ENCODE measurements at places on chromosomes 12 and 14. TPM values are rescaled to one million over a fixed set of nuclear protein-coding genes. Genes with fewer than 3 reads are reported as not detected.

DNA sequence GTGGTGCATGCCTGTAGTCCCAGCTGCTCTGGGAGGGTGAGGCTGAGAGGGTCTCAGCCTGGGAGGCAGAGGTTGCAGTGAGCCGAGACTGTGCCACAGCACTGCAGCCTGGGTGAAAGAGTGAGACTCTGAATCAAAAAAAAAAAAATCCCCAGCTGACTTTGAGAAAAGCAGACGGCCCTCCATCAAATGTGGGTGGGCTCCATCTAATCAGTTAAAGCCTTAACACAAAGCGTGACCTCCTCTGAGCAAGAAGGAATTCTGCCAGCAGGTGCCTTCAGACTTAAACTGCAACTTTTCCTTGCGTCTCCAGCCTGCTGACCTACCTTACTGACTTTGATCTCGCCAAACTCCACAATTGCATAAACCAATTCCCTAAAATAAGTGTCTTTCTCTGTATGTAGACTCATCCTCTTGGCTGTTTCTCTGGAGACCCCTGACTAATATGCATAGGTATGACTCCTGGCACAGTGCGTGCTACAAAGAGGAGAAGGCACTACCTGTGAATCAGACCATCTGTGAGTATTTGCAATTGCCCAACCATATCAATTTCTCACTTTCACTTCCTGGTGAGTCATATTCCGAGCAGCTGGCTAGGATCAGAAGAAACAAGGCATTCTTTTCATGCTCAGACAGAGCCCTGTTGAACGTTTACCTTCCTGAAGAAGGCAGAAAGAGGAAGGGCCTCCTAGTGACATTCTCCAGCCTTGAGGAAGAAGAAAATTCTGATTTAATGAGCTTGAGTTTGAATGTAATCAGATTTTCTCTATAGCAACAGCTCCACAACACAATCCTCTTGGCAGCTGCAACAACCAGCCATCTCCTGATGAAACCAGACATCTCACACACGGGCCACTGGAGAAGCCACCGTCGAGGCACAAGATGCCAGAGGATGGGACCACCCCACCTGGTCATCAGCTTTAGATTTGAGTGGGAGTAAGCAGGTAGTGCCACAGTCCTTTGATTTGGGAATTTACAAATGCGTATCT lies 54.3 kb downstream of the CLMN start:
- no peaks in the 10 kb centered on the region for H3K36me3 ChIP-seq
- peaks cover 39% of the 10 kb centered on the region for H3K4me1 ChIP-seq
- no peaks in the 10 kb centered on the region for H3K27me3 ChIP-seq
- DNase-seq, result no peak

DNA sequence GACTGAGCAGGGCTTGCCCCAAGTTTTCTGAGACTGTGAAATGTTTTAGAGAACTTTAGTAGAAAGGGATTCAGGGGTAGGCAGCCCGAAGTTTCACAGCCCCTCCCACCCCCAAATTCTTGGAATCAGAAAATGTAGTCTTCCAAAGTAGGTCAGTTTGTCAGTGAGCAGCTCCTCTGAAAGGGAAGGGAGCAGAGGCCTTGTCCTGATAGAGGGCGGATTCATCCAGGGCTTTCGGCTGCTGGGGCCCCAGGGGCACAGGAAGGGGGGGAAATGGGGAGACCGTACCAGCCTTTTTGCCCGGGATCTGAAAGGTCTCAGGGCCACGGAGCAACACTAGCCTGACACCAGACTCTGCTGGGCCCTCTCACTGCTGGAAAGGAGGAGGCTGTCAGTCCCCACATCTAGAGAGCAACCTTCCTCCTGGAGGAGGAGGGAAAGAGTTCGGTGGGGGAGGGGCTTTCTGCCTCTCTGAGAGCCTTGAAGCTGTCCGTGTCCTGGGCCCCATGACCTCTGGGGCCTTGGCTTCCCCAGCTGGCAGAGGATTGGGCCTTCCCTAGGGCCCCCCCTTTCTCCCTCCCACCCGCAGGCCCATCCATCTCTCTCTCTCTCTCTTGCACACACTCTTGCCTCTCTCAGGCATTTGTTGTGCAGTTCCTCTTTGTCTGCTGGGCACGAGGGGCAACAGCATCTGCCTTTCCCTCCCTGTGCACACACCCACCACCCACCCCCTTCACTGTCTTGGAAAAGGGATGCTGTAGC lies at the start of gene IKZF4:
Gene IKZF4, plus strand, starts transcription at position 621 of the 762 bp plus-strand sequence. CDS start 451 bp downstream, outside the sequence.
- peaks cover 5% of the 10 kb centered on the region for H3K36me3 ChIP-seq
- no peak within 1 kb of the TSS for H3K4me3 ChIP-seq
- peak; percentile 21 for DNase-seq
- H3K27me3 ChIP-seq, result no peaks in the 10 kb centered on the region

DNA sequence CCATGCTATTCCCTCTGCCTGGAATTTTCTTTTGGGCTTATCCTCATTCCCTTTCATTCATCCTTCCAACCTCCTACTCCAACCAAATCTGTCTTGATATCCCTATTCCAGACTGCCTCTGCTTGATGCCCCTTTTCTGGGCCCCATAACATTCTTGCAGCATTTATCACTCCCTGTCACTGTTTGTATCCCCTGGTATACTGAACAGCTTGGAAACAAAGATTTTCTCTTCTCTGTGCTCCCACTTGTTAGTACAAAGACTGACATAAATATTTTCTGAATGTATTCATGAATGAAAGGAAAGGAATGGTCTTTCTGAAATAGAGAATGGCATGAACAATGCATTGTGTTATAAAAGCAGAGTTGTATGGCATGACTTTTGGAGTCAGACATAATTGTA lies 7.5 kb downstream of the IRAK4 start:
- H3K36me3 ChIP-seq, result no peaks in the 10 kb centered on the region
- no peak overlapping the region for H3K27ac ChIP-seq
- no peaks in the 10 kb centered on the region for H3K27me3 ChIP-seq
- H3K4me3 ChIP-seq, result no peak overlapping the region

DNA sequence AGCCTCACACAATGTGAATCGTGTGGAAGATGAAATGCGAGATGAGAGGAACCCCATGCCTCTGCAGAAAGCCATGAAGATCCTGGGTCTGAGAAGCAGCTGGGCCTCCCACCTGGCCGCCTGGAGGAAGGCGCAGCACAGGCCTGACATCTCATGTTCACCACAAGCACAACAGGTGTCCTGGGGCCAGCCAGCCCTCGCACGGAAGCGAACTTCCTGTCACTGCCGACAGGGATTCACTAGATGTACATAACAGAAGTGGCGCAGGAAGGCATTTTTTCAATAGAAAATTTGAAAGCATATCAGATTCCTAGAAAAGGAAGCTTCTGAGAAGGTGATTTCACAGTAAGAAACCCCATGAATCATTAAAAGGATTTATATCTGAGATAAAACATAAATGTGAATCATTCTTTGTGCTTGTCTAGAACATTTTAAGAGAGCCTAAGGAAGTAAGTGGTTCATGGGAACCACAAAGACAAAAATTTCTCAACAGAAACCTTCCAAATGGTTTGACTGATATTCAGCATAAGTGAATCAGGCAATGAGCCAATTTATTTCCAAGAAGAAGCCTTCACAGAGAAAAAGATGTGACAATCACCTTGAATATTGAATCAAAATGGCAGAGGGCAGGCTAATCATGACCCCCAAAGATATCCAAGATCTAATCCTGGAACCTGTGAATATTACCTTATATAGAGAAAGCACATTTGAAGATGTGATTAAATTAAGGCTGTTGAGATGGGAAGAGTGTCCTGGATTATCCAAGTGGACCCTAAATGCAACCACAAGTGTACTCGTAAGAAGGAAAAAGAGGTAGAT lies 311.9 kb downstream of the DUSP6 start:
- H3K4me3 ChIP-seq, result no peak overlapping the region
- no peak overlapping the region for H3K27ac ChIP-seq
- H3K36me3 ChIP-seq, result no peaks in the 10 kb centered on the region
- no peak for DNase-seq
- no peaks in the 10 kb centered on the region for H3K27me3 ChIP-seq

DNA sequence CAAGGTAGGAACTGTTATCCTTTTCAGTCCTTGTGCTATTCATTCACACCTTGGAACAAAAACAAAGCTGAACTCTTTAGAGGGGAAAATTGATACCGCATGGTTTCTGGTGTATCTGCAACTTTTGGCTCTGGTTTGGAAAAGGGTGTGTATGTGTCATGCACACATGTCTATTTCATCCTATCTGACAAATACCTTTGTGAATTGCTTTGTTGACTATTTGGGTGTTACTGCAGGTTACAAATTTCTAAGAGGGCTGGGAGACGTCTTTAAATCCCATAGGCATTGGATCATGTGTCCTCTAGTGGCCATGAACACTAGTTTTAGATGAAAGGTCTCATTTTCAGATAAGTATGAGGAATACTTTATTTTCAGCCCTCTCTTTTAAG lies 59.9 kb upstream of the IFNG-AS1 start:
- no peak for DNase-seq
- no peaks in the 10 kb centered on the region for H3K27me3 ChIP-seq
- H3K4me3 ChIP-seq, result no peak overlapping the region
- peak overlapping the region; percentile 70 for H3K27ac ChIP-seq
- peaks cover 7% of the 10 kb centered on the region for H3K4me1 ChIP-seq

DNA sequence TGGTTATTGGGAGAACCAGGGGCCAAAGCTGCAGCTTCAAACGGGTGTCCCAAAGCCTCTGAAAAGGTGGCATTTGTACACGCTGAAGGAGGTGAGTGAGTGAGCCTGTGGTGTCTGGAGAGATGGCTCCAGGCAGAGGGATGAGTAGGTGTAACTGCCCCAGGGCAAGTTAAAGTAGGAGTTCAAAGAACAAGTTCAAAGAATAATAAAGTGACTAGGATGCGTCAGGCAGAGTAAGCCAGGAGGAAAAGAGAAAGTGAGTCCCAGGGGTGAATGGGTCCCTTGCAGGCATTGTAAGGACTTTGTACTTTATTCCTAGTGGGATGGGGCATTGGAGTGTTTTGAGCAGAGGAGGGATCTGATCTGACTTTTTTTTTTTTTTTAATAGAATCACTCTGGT lies 201.4 kb upstream of the PWP1 start:
- no peaks in the 10 kb centered on the region for H3K27me3 ChIP-seq
- no peak for DNase-seq
- no peaks in the 10 kb centered on the region for H3K36me3 ChIP-seq
- no peaks in the 10 kb centered on the region for H3K4me1 ChIP-seq

DNA sequence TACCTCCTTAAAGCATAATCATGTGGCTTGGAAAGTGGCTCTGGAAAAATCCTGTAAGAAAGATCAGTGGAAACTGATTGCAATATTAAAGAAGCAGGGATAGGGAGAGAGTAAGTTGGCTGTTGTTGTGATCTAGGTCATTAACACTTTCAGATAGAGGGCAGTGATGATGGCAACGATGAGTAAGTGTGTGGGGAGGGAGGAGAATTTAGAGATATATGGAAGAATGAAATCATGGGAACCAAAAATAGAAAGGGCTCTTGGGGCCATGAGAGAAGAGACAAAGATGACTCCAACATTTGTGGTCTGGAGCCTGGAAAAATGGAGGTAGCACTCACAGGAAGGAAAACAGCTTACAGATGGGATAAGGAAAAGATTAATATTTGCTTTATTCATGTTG lies 23.3 kb downstream of the SNRPF start:
- H3K4me3 ChIP-seq, result no peak overlapping the region
- no peaks in the 10 kb centered on the region for H3K27me3 ChIP-seq
- no peak for DNase-seq
- H3K36me3 ChIP-seq, result no peaks in the 10 kb centered on the region
- no peak overlapping the region for H3K27ac ChIP-seq

GRCh38 chr12:6946033-6946919 lies 2.5 kb downstream of the C12orf57 start:
- H3K27ac ChIP-seq, result no peak overlapping the region
- H3K4me1 ChIP-seq, result peaks cover 41% of the 10 kb centered on the region
- H3K36me3 ChIP-seq, result peaks cover 20% of the 10 kb centered on the region

DNA sequence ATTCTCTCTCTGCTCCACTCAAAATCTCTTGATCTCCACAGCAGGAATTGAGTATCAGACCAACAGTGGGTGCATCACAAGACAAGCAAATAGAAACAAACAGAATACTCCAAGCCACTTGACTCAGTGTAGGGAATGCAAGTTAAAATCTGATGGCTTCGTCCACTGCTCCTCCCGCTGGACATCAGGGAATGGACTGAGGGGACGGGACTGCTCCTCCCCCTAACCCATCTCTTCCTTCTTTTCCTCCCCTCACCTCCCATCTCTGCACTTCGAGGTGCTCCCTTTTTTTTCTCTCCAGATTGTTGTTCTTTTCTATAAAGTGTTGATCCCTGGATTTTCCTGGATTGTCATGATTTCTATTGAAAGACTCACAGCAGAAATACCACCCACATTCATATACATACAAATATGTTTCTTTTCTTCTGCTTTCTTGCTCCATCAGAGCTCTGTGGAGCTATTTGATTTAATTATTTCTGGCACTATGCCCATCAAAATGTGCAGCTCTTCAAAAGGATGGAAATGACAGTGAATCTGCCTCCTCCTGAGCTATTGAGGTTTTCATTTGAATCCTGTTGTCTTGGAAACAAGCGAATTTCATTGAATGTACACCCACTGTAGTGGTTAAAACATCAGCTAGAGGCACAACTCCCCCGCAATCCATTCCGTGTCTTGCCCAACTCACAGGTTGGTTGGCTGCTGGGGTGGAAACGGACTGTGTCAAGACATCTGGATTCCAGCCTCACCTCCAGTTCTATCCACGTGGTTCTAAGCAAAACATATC lies 199.7 kb downstream of the SPTSSA start:
- H3K27ac ChIP-seq, result no peak overlapping the region
- no peak overlapping the region for H3K4me3 ChIP-seq
- no peaks in the 10 kb centered on the region for H3K27me3 ChIP-seq
- no peaks in the 10 kb centered on the region for H3K36me3 ChIP-seq
- no peak for DNase-seq
- H3K4me1 ChIP-seq, result no peaks in the 10 kb centered on the region

DNA sequence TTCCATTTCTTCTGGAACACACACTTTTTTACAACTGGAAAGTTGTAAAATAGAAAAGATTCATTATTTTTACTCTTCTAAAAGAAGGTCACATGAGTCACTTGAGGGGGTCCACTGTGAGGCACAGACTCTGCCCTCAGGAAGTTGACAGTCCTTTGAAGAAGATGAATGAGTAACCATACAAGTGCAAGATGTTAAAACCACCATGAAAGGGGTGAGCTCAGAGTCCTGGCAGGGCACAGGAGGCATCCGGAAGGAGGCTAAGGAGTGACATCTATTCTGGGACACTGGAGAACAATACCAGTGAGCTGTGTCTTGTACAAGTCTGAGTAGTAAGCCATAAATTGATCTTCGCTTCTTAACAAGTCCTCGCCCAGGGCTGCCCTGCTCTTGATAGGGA lies 126.0 kb upstream of the FRMD6 start:
- H3K4me1 ChIP-seq, result no peaks in the 10 kb centered on the region
- no peak overlapping the region for H3K4me3 ChIP-seq
- H3K27ac ChIP-seq, result no peak overlapping the region
- peaks cover 3% of the 10 kb centered on the region for H3K27me3 ChIP-seq
- no peaks in the 10 kb centered on the region for H3K36me3 ChIP-seq

- no peaks in the 10 kb centered on the region for H3K4me1 ChIP-seq
- H3K4me3 ChIP-seq, result no peak overlapping the region
- DNase-seq, result no peak
- no peaks in the 10 kb centered on the region for H3K27me3 ChIP-seq
- no peaks in the 10 kb centered on the region for H3K36me3 ChIP-seq
Observed at GRCh38 chr12:118098401-118098800, 5.4 kb downstream of the VSIG10 start.

Gene MYF5
- not detected for total RNA-seq

Gene BMP4
- 7.2 TPM for total RNA-seq

Gene AP1G2
- 7.9 TPM for total RNA-seq

Gene IFI27L1
- total RNA-seq, result 20.0 TPM

Gene CFAP251
- 2.0 TPM for total RNA-seq

Gene LRTM2
- not detected for total RNA-seq

Gene GUCY2C
- not detected for total RNA-seq

Gene PRB2
- total RNA-seq, result not detected

Gene NINJ2
- total RNA-seq, result 17.3 TPM
